GF-D8 (cell line): ENCODE measurements at places on chromosomes 2 and 18.

GRCh38 chr2:207231967-207232366 lies 66.2 kb upstream of the KLF7 start:
- DNase-seq, result no peak

DNA sequence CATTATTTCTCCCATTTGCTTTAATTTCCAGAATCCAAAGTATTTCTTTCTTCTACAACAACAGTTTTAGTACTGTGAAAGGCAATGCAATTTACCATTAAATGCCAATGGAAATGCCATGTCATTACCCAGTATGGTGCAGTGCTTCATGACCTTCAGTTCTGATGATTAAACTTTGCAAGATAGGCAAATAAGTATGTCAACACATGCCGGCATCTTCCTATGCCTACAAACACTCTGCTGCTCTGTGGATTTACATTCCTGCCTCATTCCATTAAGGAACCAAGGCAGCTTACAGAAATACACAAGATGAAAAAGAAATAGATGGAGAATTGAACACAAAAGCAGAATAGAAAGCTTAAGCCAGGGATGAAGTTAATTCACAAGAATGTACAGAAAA lies 52.7 kb upstream of the PROKR1 start:
- no peak for DNase-seq

DNA sequence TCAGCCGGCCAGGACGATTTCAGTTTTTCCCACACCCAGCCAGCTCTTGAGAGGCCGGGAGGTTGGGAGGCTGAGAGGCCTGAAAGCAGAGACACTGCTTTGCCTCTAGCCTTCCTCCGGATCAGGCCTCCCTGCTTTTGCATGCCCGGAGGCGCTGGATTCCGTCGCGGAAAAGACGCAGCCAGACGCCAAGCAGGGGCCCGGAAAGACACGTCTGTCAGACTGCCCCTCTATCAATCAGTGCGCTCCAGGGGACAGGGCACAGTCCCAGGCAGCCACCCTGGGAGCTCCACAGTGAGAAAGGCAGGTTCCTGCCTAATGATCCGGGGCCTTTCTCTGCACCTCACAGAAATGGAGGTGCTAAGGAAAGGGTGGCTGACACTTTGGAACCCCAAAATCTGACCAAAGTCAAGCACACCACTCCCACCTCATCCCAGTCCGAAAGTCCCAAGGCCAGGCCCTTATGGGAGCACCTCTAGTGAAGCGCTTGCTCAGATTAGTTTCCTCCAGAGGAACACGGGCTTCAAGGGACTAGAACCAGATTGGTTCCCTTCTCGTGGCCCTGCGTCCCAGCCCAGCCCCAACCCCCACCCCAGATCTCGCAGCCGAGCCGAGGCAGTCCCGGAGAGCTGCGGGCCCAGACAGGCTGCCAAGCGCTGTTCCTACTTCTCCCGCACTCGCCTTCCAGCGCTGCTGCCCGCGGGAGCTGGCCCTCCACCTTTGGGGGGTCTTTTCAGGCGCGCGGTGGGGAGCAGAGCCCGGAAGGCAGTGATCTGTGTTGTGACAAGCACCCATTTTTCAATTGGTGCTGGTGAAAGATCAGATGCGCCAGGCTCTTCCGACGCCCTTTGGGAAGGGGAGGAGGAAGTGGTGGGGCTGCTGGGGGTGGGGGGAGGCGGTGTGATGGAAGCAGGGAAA lies 5.0 kb downstream of the DLX1 start:
- DNase-seq, result no peak

DNA sequence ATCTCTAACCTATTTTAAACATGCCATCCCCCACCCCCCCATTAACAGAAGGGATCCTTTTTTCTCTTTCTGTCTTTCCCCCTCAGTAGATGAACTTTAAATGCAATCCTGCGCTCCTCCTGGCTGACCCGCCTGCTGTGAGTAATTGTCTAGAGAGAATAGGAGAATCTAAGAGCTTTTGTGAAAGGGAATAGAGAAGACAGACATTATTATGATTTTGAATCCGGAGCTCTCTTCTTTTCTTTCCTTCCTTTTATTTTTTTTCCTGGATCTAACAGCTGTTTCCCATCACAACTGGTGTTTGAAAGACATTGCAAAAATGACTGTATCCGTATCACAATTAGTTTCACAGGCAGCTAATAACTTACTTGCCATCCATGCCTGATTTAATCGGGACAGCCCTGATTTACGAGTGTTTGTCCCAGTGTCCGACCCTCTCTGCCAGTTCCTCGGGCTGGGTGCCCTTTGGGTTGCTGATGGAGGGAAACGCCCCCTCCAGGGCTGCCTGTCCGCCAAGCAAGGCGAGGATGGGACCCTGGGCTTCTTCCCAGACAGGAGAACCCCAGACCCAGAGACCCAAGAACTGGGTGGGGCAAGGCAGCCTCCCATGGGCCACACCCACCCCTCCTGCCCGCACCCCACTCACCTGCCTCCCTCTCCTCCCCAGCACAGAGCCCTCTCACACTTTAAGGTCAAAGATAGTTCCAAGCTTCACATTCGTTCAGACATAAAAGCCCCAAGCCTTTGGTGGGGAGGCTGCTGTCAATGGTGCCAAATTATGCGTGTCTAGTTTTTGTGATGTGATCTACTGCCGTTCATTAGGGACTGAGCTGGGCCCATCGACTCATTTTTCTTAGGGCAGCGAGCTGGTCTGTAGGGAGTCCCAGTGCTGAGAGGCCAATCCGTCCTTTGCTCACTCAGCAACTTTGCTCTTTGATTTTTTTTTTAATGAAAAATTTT lies 231.7 kb downstream of the ZNF516 start:
- DNase-seq, result no peak

DNA sequence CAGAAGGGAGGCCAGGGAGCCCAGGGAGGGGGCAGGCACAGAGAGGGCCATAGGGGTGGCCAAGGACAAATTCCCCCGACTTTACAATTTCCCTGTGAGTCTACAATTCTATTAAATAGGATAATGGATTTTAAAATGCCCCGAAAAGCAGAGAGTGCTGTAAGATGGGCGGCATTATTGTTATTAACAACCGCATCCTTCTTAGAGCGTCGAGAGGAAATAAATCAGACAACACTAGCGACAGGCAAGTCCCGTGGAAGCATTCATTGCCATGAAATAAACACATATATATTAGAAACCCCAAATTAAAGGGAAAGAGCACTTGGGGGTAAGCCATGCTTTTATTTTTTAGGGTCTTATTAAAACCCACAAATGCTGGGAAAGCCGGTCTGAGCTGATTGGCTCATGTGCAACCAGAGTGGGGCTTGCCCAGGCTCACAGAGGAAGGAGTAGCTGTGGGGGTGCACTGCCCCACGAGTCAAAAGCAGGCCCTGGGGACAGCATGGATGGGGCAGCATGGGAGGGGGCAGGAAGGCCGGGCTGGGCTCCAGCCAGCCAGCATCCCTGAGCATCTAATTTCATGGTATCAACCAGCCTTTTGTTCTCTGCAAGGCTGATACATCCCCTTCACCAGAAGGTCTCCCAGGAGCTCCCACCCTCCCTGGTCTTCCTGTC lies 187.1 kb downstream of the CELF4 start:
- DNase-seq, result no peak

DNA sequence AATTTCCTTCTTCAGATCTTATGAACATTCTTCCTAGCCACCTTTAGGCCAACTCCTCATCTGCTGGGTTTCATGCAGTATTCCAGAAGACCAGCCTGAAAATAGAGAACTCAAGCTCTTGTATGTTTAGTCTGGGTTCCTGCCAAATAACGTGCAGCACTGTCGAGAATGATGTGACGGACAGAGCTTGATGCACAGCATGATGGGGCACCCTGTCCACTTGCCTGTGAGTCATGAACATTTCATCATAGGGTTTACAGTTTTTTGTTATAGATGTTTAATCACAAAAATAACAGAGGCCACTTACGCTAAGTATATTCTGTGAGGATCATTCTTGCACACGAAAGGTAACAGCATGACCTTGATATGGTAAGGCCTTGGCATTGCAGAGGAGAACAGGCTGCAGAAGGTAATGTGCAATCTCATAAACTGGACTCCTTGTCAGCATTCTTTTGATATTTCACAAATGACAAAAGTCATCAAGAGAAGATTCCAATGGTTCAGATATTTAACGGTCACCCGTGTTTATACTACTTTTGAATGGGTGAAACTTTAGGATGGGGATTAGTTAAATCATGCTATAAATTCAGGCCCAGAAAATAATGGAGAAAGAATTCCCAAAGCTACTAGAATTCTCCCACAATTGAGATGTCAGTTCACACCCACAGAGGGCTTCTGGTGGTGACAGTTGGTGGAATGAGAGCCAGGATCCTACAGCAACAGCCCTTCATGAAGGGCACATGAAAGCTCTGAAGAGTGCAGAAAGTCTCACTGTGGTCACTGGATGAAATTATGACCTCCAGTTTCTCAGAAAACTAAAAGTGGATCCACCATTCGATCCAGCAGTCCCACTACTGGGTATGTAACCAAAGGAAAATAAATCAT lies 396.1 kb upstream of the RAB12 start:
- no peak for DNase-seq

- peak; percentile 33 for DNase-seq
Observed at GRCh38 chr2:20698916-20699613, 32.1 kb downstream of the GDF7 start.

DNA sequence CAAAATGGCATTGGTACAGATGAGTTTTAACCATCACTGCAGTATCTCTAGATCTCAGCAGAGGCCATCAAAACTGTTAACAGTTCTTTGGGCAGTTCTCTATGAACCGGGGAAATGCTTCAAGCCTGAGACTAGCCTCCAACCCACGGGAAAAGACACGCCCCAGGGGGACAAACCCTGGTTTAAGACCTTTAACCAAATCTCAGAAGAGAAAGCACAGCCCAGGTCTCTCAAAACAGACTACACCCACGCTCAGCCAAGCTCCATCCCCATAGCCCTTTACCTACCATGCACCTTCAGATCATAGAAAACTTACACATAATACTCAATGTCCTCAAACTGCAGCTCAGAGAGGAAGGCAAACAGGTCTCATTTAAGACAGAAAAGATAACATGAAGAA lies 78.3 kb downstream of the TMEM163 start:
- DNase-seq, result no peak

DNA sequence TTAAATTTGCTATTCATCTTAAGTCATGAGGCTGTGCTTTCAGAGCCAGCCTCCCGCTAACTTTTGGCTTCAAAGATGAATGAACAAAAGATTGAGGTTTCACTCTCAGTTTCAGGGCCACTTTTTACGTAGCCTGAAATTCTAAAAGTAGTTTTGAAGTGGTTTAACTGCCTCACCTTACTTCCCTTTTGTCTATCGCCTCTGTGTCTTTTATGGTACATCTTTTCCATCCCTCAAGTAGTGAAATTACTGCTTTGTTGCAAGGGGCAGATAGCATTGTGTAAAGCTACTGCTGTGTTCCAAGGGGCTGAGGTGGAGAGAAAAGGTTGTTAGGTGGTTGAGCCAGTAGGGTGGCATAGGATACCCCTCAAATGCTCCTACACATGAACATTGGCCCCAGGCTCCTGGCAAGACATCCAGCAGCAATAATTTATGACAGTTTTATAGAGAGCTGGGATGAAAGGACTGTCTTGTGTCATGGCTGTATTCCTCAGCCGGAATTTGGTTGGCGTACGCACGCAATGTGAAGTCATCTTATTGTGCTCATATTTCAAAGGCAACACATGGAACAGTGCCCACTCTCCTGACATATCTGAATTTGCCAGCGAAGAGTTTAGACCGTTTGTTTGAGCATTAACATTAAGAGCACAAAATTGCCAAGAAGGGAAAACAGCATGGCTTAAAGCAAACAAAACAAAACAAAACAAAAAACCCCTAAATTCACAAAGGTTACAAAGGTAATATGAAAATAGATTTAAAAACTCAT lies 32.2 kb downstream of the QPCT start:
- DNase-seq, result no peak

DNA sequence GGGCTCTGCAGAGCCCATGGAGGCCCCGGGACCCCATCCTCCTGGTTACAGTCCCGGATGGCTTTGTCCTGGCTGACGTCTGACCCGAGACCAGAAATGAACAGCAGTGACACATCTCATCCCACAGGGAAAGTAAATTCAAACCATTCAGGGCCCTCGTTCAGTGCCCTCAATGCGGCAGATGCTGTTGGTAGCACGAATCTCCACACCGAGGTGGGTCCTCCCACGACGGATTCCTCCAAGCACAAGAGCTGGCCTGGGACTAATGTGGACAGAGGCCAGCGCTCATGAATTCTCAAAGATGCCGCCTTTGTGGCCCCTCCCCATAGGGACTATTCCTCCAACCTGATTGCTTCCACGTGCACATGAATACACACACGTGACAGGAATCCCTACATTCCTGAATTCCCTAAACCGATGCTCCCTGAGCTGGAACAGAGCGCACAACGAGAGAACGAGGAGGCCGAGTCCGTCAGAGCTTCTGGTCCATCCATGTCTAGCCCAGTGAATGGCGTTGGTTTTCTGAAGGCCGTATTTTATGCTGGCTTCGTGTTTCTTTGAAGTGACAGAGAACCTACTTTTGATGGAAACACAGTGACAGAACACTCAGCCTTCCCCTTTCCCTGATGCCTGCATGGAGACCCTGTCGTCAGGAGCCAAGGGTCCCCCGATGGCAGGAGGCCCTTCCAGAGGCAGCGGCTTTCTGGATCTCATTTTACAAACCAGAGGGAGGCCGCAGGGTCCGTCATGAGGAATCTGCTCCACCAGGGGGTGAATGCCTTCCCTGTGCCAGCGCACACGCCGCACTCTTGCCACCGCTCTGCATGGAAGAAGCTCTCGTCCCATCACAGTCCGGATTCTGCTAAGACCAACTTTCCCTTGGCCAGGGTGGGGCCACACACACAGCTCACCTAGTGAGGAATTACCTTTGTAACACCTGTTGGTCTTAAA lies 64.3 kb upstream of the SNTG2 start:
- no peak for DNase-seq

DNA sequence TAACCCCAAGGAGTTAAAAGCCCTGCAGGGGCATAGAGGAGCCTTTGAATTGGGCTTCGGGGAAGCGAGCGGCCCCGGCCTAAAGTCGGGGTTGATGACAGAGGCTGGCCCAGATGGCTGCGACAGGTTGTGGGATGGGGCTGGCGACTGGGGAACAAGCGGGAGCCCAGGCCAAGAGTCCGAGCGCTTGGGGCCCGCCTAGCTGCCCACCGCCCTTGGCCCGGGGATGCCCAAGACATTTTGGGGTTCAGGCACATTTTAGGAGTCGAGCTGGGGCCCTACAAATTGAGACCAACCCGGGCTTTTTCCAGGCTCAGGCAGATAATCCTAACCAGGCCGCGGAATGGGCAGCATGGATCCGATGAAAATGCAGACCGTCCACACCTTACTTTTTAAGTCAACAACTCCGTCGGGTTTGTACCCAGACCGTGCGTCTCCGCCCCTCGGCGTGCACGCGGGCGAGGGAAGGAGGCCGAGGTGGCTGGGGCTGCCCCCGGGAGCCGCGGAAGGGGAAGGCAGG lies 507 bp downstream of the RTKN start:
- DNase-seq, result no peak

DNA sequence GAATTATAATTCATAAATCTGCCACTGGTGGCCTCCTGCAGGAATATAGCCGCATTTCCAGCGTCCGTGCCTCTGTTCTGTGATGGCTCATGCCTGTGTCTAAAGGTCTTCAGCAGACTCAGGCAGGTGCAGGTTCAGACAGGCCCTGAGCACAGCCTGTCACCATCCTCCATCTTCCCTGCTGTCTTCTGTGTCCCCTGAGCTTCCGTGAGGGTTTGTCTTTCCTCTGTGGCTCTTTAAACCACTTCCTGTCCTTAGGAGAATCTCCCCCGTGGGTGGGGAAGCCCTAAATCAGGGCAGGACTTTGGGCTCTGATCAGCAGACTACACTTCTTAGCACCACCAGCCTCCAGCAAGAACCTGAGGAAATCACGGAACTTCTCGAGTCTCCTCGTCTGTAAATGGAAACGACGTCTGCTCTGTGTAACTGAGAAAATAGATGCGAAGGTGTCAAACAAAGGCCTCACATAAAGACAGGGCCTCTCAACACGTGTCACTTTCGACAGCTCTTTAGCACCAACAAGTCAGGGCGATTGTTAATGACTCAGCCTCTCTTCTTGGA lies 24.1 kb upstream of the NFATC1 start:
- DNase-seq, result no peak
